ENCODE measurements at places on chromosomes 2 and 18.
A peak's percentile ranks its signal among the peaks of the same experiment; 100 is the strongest.

- peak; percentile 72 for DNase-seq
Measured at GRCh38 chr2:27095745-27096651, 9.4 kb downstream of the KHK start.

- DNase-seq = no peak
Measured at GRCh38 chr2:96631804-96632435, 6.2 kb downstream of the KANSL3 start.

DNA sequence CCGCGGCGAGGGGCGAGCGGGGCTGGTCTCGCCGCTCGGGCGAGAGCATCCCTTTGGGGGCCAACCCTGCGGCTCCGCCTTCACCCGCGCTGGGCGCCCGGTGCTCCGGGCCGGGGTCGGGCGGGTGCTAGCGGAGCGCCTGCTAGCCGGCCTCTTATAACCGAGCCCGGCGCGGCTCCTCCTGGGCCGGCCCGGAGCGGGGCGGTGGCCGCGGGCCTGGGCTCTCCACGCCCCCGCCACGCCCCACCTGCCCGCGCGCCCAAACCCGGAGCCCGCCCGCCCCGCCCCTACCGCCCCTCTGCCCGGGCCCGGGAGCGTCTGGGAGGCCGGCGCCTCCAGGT, at the start of gene FOXI3:
Gene FOXI3 (minus strand): TSS at position 129 of the 341 bp plus-strand sequence. CDS start 158 bp downstream, outside the sequence.
- no peak for DNase-seq

DNA sequence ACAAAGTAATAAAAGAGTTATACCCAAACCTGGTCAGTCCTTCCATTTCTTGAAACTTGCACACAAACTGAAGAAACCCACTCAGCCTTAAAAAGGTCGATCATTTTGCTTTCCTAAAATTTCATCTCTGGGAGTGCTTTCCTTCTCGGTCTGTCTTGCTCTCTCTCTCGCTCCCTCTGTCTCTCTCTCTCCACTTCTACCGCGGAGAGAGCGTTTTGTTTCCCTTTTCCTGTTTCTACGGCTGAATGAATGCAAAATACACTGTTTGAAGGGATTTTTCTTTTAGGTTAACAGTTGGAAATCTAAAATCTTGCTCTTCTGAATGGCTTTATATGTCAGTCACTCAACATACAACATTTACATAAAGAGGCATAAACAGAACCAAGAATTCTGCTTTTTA, 424.2 kb downstream of the TGIF1 start:
- DNase-seq = no peak

DNA sequence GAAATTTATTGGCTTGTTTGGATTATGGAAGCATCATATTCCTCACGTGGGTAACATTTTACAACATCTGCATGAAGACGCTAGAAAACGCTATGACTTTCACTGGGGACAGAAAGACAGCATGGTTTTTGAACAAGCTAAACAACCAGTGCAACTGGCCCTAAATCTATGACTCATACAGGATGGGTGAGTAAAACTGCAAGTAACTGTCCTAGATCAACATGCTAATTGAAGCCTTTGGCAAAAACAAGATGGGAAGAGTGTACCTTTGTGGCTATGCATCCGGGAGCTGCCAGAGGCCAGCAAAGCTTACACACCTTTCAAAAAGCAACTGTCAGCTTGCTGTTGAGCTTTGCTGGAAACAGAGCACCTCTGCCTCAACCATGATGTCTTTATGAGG, 1096.0 kb upstream of the DDX18 start:
- no peak for DNase-seq

DNA sequence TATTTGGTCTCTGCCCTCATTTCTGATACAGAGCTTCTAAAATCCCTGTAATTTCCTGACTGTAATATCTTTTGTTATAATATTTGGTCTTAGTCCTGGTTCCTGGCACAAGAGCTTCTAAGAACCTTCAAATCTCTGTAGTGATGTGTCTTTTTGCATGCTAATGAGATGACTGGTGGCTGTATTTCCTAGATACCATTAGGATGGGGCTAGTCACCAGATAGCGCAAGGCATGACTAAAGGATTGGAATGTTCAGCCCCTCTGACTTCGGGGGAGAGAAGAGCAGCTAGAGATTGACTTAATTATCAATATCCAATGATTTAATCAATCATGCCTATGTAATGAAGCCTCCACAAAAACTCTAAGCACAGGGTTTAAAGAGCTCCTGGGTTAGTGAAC, 620.8 kb upstream of the ACVR2A start:
- DNase-seq = no peak

- DNase-seq = no peak
Measured at GRCh38 chr18:10937743-10938640, 211.4 kb downstream of the PIEZO2 start.
